ENCODE measurements at places on chromosomes 13 and 19.

DNA sequence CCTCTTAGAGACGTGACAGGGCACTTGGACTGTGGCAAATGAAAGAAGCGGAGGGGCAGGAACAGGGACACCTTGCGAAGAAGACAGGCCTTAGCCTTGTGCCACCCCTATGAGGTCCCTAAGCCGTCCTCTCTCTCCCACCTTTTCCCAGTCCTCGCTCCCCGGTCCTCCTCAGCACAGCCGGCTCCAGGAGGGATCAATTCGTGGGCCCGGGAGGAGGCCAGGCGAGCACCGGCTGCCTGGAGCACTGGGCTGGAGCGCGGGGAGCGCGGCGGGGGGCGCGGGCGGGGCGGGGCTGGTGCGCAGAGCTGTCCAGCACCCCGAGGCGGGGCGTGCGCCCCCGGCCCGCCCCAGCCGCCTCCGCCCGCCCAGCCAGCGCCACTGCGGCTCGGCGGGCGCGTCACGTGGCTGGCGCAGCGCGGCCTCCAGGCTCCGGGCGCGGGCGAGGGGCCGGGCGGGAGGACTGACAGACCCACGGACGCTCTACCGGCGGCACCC, at the start of gene LRP3:
TSS of gene LRP3 (plus strand) at position 466 of the 498 bp plus-strand sequence. CDS start 456 bp downstream, outside the sequence.
- no peak for DNase-seq

DNA sequence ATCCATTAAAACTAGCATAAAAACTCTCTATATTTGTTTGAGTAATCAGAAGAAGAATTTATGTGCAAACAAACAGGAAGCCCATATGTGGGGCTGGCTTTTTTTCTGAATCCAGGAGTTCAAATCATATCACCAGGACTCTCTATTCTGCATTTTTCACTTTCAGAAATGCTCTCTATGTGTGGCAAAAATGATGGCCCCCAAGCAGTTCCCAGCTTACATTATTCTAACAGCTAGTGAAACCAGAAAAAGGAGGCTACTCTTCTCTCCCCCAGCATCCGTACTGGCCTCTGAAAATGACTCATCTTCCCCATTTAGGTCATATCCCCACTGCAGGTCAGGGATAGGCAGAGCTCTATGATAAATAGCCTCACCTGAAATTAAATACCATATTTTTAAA, 20.4 kb downstream of the RBM26 start:
- DNase-seq, result peak; percentile 36

- no peak for DNase-seq
These were observed 875.0 kb downstream of the SLITRK1 start for GRCh38 chr13:83007226-83007625.

- peak; percentile 59 for DNase-seq
These were observed 64.6 kb downstream of the PDS5B start for GRCh38 chr13:32650705-32651311.

GRCh38 chr13:67033170-67033569, 197.0 kb downstream of the PCDH9 start:
- no peak for DNase-seq

GRCh38 chr19:17526922-17527321, 15.5 kb downstream of the PGLS start:
- DNase-seq, result peak; percentile 50

GRCh38 chr13:42821437-42821836, 40.1 kb downstream of the FAM216B start:
- no peak for DNase-seq

All from activated naive CD8-positive, alpha-beta T cell treated with anti-CD3 and anti-CD28 coated beads, Interleukin-2, amount 50 U/mL, for 24 hours (primary cell).